ENCODE measurements at places on chromosomes 13 and 19.
A peak's percentile ranks its signal among the peaks of the same experiment; 100 is the strongest.

DNA sequence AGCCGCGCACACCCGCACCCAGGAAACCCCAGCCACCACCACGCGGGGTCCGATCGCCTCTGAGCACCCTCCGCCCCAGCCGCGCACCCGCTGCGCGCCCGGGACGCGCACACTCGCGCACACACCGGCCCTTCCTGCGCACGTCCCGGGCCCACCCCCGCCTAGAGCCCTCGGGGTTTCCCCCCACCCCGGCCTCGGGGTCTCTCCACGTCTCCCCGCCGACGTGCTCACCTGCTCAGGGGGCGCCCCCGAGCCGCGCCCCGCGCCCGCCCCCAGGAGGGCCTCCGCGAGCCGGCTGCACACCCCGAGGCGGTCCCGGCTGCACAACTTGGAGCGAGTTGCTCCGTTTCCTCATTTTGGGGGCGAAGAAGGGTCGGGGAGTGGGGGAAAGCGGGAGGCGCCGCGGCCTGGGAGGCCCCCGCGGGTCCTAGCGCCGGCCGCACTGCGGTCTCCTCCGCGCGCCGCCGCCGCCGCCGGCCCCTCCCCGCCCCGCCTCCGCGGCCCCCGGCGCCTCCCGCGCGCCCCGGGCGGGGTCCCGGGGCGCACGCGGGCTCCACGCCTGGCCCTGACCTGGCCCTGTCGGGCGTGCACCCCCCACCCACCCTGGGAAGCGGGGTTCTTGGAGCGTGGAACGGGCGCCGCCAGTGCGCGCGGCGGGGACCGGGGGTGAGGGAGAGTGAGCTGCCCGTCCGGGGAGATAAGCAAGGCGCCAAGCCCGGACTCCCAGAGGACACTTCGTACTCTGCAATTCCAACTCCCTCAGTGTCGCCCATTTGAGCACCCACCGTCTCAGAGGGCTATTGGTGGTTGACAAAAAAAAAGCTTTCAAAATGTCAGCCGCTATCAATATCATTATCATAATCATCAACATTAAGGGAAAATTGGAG, at the start of gene MATK:
Gene MATK, minus strand, starts transcription at position 444 of the 887 bp plus-strand sequence. CDS start 1,246 bp downstream, outside the sequence.
- no peak for DNase-seq

DNA sequence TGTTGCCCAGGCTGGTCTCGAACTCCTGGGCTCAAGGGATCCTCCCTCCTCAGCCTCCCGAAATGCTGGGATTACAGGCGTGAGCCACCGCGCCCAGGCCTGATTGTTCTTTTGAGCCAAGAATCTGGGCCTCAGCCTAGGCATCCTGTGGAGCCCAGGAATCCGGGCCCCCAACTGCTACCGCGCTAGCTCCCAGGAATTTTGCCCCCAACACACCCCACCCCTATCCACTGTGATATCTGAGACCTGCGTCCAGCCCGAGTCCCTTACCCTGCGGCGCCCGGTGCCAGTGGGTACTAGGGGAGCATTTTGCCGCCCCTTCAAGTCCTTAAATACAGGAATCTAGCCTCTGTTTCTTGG, 838 bp upstream of the MYADM start:
- no peak for DNase-seq

- DNase-seq: no peak
These were observed 9.6 kb downstream of the TSSK6 start for GRCh38 chr19:19505669-19506326.

DNA sequence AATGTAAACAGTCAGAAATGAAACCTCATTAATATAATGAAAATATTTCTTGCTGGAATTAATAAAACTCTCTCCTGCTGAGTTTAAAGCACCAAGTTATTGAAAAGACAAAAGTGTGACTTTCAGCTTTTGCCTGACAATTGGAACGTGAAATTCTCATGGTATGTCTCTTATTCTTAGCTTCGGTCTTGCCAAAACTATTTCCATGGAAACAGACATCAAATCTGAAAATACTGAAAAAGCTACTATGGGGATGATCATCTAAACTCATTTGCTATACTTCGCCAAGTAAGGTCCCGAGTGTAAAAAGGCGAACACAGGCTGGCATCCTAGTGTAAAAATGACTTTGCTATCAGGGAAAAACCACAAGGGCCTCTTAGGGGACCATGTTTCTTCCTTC, 22.8 kb downstream of the HTR2A start:
- no peak for DNase-seq

GRCh38 chr13:45695198-45695730, 6.9 kb upstream of the CBY2 start:
- no peak for DNase-seq

DNA sequence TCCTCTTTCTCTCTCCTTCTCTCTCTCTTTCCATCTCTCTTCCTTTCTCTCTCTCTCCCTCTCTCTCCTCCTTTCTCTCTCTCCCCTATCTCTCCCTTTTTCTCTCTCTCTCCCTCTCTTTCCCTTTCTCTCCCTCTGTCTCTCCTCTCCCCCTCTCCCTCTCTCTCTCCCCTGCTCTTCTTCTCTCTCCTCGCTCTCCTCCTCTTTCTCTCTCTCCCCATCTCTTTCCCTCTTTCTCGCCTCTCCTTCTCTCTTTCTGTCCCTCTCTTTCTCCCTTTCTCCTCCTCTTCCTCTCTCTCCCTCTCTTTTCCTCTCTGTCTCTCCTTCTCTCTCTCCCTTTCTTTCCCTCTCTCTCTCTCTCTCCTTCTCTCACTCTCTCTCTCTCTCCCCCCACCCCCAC, 196.6 kb downstream of the UQCRFS1 start:
- DNase-seq: no peak

DNA sequence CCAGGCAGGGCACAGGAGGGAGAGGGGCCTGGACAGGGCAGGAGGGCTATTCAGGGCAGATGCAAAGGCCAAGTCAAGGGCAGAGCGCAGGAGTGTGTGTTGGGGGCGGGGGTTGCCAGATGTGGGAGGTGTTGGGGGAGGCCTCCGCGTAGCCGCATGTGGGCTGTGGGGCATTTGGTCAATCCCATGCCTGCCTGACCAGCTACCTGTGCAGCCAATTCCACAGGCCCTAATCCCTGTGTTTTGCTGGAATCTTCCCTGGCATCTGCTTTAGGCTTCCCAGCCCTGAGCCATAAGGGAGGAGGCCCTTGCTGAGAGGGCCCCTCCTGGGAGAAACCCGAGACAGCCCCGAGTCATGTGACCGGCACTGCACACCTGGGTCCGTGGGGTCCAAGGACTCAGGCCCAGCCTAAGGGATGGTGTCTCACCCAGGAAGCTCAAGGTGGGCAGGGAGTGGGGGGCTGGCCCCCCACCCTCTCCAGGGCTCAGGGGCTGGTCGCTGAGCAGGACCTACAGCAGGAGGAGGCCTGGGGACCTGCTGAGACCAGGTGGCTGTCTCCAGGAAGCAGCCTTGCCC, 20.3 kb downstream of the RFX1 start:
- DNase-seq: no peak

- DNase-seq: peak; percentile 27
These were observed 76.9 kb downstream of the GADD45B start for GRCh38 chr19:2552859-2553258.

GRCh38 chr19:51339313-51339686, 2.6 kb downstream of the VSIG10L start:
- DNase-seq: no peak

DNA sequence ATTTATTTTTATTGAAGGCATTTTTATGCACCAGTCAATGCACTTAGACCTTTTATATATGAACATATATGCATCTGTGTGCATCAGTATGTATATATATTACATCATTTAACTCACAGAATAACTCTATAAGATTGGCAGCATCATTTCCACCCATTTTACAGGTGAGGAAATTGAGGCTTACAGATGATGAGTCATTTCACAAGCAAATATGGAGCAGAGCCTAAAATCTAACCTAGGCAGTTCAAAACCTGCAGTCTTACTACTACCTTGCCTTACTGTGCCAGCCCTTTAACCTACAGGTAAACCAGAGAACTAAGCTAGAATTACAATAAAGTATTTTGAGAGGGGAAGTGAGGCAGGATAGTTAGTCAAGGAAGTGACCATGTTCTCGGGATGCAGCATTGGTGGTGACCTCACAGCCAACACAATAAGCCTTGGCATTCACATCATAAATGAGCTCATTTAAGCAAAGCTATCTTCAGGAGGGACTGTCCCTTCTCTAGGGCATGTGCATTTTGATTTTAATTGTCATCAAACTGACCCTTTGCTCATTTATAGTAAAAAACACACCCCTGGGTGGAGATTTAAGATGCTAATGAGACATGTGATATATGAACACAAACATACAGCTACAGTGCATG, 274.3 kb downstream of the DCLK1 start:
- DNase-seq: no peak

DNA sequence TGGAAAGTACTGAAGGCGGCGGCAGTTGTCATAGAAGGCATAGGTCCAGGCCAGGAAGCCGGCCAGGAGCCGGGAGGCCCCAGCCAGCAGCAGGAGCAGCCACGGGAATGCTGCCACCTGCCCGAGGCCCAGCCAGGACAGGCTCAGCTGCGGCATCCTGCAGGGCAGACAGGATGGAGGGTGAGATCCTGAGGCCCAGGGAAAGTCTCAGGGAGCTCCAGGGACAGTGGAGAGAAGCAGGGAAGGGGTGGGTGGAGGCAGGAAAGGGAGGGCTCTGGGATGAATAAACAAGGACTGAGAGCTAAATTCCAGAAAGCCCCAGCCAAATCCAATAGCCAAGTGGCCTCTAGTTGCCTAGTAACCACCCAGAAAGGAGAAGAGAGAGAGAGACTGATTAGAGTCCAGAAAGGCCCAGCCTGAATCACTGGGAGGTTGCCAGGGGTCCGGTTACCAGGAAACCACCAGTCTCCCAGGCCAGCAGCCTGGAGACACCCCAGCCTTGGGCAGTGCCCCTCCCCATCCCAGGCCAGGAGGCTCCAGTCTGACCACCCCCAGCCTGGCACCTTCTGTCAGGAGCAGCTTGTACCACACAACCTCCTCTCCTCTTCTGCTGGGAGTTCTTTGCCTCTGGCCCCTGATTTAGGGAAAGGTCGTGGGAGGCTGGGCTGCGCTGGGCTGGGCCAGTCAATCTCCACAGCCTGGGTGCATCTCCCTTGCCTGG, 7.5 kb upstream of the OR10H5 start:
- DNase-seq: no peak

GRCh38 chr13:70816853-70817252, 708.6 kb upstream of the KLHL1 start:
- no peak for DNase-seq

GRCh38 chr13:98599502-98600328, 22.8 kb upstream of the STK24 start:
- DNase-seq: no peak

- DNase-seq: no peak
These were observed 694 bp downstream of the CLN5 start for GRCh38 chr13:76992548-76993001.
